ENCODE measurements at places on chromosomes 4 and X.

DNA sequence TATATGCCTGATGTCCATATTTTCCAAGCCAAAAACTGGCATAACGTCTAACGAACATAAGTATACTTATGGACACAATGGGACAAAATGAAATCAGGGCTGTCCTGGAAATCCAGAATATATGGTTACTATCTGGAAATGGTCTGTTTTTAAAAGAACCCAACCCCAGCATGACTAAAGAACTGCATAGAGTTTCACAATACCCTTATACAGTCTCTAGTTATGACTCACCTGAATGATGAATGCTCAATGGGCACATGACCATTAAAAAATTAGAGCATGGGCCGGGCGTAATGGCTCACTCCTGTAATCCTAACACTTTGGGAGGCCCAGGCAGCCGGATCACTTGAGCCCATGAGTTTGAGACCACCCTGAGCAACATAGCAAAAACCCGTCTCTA is 31.8 kb downstream of the AMMECR1 start:
- no peak for DNase-seq

DNA sequence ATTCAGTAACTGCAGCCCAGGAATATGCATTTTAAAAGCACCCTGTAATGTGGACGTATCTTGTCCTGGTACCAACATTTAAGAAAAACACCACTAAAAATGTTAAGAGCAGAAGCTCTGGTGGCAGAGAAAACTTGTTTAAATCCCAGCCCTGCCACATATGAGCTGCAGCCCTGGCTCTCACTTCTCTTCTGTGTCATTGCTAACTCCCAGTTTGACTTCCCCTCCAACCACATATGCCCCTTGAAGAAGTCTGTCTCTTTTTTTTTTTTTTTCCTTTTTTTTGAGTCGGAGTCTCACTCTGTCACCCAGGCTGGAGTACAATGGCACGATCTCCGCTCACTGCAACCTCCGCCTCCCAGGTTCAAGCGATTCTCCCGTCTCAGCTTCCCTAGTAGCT is 14.8 kb downstream of the LHFPL1 start:
- DNase-seq = no peak

DNA sequence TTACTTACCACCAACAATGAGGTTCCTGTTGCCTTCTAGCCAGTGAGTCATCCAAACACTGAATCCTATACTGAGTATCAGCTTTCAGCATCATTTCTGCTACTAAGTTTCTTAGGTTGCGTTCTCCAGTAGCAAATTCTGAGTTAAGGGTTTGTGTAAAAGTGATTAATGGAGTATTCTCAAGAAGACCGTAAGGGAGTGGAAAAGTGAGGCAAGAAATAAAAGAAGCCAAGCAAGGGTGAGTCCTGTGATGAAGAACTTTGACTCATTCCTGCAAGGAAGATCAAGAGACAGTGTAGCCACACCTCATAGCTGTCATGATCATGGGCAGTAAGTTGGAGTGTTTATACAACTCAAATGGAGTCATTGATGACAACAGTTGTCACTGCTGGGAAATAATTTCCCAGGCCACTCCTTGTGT is 446.2 kb downstream of the RAPGEF2 start:
- no peak for DNase-seq

DNA sequence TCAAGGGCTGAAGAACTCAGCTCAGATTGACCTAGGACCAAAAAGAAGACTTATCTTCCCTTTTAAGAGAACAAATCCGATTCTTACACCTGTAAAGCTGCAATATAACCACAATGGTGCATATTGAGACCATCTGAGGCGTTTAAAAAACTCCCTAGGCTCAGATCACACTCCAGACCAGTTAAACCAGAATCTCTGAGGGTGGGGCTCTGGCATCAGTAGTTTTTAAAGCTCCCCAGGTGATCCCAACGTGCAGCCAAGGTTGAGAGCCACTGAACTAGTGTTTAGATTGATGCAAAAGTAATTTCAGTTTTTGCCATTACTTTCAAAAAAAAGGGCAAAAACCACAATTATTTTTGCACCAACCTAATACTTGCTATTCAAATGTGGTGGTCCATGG is 73.9 kb upstream of the GPM6B start:
- no peak for DNase-seq

GRCh38 chrX:84475101-84475500 is 27.2 kb downstream of the HDX start:
- DNase-seq = no peak

- no peak for DNase-seq
Observed at GRCh38 chr4:169335331-169335730, 64.6 kb upstream of the SH3RF1 start.

DNA sequence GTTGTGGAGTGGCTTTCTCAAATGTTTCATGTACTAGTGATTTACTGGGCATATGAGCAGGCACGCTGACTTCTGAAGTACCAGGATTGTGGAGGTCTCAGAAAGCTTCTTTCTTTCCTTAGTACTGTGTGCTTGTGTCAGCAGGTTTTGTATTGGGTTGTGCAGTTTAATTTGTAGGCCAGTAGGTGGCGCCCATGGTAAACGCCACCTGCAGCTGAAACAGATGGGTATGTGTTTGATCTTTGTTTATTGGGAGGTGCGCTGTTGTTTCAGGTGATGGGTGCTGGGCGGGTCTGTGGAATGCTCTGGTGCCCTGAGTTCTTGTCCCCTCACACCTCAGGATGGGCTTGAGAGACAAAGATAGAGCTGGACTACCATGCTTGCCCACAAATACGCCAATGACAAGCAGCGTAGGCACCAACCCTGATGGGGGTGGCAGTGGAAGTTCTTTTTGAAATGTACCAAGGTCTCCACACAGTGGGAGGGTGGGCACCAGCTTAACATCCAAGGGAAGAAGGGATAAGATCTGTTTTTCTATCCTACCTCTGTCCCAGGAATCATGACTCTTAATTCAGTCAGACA is 141.5 kb downstream of the RPS6KA6 start:
- DNase-seq = no peak

DNA sequence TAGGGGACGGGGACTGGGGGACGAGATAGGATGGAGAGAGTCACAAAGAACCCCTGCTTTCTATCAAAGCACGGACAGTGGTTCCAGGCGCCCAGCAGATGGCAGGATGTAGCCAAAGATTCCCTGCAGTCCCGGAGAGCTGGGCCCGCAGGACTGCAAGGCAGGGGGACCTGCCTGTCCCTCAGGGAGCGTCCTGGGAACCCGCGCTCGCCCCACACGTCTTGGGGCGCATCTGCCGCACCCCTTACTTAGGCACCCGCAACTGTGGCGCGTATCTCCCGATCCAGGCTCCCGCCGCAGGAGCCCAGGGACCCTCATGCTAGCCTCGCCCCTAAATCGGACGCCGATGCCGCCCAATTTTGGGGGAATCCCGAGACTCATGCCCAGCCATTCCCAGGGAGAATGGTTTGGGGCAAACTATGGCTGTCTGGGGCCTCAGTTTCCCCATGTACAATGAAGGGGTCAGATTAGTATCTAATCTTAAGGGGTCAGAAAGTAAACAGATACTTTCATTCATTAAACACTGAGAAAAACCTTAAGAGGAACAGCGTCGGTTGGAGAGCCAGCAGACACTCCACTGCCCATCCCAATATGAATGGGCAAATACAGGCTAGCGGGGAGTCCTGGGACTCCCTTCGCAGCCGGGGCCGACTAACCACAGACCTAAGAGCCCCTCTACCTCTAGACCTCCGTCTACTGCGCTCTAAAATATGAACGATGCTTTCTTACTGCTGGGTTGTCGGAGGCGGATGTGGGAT is 581 bp upstream of the STK32B start:
- DNase-seq = no peak

Data from stimulated activated CD4-positive, alpha-beta T cell treated with anti-CD3 and anti-CD28 coated beads, Interleukin-12 subunit alpha, Interleukin-12 subunit beta, amount 100 ng/mL, for 24 hours (primary cell).